K562 (cell line): ENCODE measurements at places on chromosomes 16 and 17. TPM values are rescaled to one million over a fixed set of nuclear protein-coding genes. Genes with fewer than 3 reads are reported as not detected.

The CDH8 gene
- 1.1 and 1.4 TPM in 2 replicates for total RNA-seq

The GP1BA gene
- not detected in 2 replicates for total RNA-seq

The CCL7 gene
- total RNA-seq = not detected in 2 replicates

The TNFRSF13B gene
- 0.31 TPM in 1 of 2 replicates, not detected in the other for total RNA-seq

The CHST6 gene
- 0.02 and 0.09 TPM in 2 replicates for total RNA-seq

The MAPT gene
- 0.83 and 1.1 TPM in 2 replicates for total RNA-seq

The ACAP1 gene
- total RNA-seq = 7.4 and 8.5 TPM in 2 replicates

The TBC1D26 gene
- total RNA-seq = not detected in 2 replicates

The KRT34 gene
- not detected in 2 replicates for total RNA-seq

The TPSD1 gene
- total RNA-seq = not detected in 2 replicates

The KCTD11 gene
- total RNA-seq = 3.0 and 3.2 TPM in 2 replicates

The TEKT5 gene
- not detected in 2 replicates for total RNA-seq

The PRRT2 gene
- total RNA-seq = 0.69 and 1.2 TPM in 2 replicates

The SMIM36 gene
- not detected in 2 replicates for total RNA-seq

The NACA2 gene
- not detected in 2 replicates for total RNA-seq

The ZNHIT3 gene
- total RNA-seq = 52.0 and 60.6 TPM in 2 replicates

The CDH5 gene
- total RNA-seq = 0.04 TPM in 1 of 2 replicates, not detected in the other

The CACNG3 gene
- not detected in 2 replicates for total RNA-seq

The G6PC1 gene
- total RNA-seq = not detected in 2 replicates
